Kidney epithelial cell (primary cell): ENCODE measurements at places on chromosomes 7 and 10. TPM values are rescaled to one million over a fixed set of nuclear protein-coding genes. Genes with fewer than 3 reads are reported as not detected.

DNA sequence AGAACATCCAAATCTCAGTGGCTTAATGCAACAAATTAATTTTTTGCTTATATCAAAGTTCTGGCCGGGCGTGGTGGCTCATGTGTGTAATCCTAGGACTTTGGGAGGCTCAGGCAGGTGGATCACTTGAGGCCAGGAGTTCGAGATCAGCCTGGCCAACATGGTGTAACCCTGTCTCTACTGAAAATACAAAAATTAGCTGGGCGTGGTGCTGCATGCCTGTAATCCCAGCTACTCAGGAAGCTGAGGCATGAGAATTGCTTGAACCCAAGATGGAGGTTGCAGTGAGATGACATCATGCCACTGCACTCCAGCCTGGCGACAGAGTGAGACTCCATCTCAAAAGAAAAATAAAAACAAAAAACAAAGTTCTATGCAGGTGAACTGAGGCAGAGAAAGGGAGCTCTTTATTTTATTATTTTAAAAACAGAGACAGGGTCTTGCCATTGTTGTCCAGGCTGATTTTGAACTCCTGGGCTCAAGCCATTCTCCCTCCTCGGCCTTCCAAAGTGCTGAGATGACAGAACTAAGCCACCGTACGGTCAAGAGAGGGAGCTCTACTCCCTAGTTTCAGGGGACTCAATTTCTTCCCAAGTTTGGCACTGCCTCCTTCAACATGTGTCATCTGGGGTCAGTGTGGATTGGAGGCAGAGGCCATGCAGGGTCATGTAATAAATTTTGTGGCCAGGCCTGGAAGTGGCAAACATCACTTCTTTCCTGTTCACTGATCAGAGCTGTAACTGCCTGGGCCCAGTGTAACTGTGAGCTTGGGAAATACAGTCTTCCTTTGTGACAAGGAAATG, 2.4 kb downstream of the ADCK2 start:
- DNase-seq, result no peak

DNA sequence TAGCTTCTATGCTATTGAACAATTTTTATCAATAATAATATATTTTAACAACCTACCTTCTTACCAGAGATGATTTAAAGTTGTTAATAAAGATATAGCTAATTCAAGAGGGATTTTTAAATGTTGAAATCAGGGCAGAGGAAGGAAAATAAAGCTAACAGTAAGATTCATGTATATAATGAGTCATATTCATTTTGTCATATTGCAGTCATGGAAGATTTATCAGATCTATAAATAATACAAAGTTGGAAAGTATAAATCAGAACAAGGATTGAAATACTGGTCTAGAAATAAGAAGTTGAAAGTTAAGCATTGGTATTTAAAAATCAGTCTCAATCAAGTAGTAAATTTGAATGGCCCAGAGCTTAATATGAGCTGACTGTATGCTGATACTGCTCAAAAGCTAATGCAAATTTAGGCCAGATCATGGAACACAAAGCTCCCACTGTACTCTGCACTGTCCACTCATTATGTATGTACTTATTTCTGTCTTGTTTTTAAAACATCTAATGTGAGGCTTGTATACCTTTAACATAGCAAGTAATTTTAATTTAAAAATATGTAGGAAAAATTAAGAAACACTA, 196.9 kb downstream of the ZEB1 start:
- no peak for DNase-seq

NFE2L3 gene
- 53.8 and 57.1 TPM in 2 replicates for total RNA-seq

OPN1SW gene
- total RNA-seq, result not detected in 2 replicates

SCIN gene
- total RNA-seq, result 8.6 and 14.7 TPM in 2 replicates

COL26A1 gene
- 0.21 and 0.42 TPM in 2 replicates for total RNA-seq
